Stimulated activated CD8-positive, alpha-beta memory T cell treated with anti-CD3 and anti-CD28 coated beads, Interleukin-7, amount 100 ng/mL, for 1 hour (primary cell): ENCODE measurements at places on chromosomes 3 and 15.

- DNase-seq, result no peak
Observed at GRCh38 chr15:36905908-36906307, 194.4 kb downstream of the MEIS2 start.

- no peak for DNase-seq
Observed at GRCh38 chr3:78143000-78143399, 1103.1 kb downstream of the ROBO2 start.

DNA sequence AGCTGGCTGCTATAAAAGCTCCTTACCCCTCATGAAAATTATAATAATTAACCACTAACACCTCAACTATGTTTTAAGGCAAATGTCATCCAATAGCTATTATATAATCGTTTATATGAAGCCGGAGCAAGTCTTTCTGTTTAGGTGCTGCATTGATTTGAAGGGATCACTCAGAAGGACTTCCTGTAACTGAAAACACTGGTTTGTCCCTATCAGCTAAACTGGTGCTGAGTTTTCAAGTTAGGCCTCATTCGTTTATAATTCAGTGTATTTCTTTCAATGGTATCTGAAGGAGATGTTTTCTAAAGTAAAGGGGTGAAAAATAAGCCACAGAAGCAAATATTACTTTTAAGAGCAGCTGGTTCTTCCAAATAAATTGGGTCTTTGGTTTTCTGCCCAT is 14.2 kb downstream of the MEIS2 start:
- no peak for DNase-seq

- no peak for DNase-seq
Observed at GRCh38 chr3:61765157-61765876, 203.9 kb downstream of the PTPRG start.

DNA sequence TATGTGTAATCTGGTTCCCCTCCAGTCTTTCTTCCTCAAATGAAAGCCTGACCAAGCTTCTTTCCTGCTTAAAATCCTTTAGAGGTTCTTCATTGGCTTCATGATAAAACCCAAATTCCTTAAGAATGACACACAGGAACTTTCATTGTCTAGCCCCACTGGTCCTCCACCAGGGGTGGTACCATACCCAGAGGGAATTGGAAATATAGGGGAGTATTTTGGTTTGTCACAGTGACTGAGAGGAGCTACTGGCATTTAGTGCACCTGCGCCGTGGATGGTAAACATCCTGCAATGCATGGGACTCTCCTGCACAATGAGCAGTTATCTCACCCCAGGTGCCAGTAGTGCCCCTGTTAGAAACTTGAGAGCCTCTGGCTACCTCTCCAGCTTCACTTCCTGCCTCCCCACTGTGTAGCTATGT is 10.8 kb downstream of the ZWILCH start:
- DNase-seq, result no peak
